Glutamatergic neuron (in vitro differentiated cells): ENCODE measurements at places on chromosomes 16 and 17. TPM values are rescaled to one million over a fixed set of nuclear protein-coding genes. Genes with fewer than 3 reads are reported as not detected.

- no peaks in the 10 kb centered on the region for H3K36me3 ChIP-seq
- peaks cover 10% of the 10 kb centered on the region for H3K4me1 ChIP-seq
- no peak overlapping the region for H3K4me3 ChIP-seq
- H3K27me3 ChIP-seq: peaks cover 3% of the 10 kb centered on the region
- no peak for DNase-seq
Measured at GRCh38 chr16:62760398-62760797, 724.2 kb upstream of the CDH8 start.

DNA sequence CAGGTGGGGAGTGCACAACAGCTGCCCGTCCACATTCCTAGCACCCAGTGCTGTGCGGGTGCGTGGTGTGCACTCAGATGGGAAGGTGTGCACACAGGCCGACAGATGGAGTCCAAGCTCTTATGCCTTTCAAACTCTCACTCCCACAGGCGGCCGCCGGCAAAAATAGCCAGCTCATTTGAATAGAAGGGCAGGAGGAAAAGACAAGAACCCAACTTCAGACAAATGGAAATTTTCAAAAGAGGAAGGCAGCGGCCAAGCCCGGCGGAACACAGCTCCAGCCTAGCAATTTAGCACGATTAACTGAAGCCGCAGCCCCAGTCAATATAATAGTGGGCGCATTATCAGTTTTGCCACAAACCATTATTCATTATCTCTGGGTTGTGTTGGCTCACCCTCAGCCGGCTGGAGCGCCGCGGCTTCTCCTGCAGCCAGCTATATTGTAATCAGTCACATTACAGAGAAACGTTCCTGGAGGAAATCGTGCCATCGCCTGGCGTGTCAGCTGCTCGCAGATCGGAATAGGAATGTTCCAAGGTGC is 103.9 kb upstream of the SEC14L1 start:
- peaks cover 2% of the 10 kb centered on the region for H3K36me3 ChIP-seq
- DNase-seq: peak; percentile 58
- peaks cover 20% of the 10 kb centered on the region for H3K4me1 ChIP-seq
- peaks cover 12% of the 10 kb centered on the region for H3K27me3 ChIP-seq

GRCh38 chr17:27402943-27403342 is 53.3 kb upstream of the KSR1 start:
- no peak for DNase-seq
- no peaks in the 10 kb centered on the region for H3K4me1 ChIP-seq
- no peaks in the 10 kb centered on the region for H3K36me3 ChIP-seq
- peaks cover 2% of the 10 kb centered on the region for H3K27me3 ChIP-seq

DNA sequence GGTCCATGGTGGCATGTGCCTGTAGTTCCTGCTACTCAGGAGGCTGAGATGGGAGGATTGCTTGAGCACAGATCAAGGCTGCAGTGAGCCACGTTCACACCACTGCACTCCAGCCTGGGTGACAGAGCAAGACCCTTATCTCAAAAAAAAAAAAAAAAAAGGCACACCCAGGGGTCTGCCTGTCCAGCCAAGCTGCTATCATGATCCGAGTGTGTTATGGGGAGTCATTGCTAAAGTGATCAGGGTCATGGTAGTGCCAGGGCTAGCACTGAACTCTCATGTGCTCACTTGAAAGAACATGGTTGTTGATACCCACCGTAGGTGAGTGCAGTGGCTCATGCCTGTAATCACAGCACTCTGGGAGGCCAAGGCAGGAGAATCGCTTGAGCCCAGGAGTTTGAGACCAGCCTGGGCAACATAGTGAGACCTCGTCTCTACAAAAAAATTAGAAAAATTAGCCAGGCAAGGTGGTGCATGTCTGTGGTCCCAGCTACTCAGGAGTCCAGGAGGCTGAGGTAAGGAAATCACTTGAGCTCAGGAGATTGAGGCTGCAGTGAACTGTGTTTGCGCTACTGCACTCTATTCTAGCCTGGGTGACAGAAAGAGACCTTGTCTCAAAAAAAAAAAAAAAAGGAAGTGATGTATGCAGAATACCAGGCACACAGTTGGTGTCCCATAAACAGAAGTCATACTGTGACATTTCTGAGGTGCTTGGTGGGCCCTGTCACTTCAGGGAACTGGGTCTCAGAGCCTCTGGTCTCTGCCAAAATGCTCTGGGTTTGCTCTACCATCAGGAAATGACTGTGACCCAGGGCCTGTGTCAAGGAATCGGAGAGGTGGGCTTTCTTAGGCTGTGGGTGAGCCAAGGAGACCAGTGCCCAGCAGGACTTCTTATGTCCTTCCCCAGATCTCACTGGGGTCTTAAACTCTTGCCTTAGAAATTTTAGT is 2.2 kb downstream of the PRM1 start:
- no peak for DNase-seq
- no peak overlapping the region for H3K4me3 ChIP-seq
- H3K27me3 ChIP-seq: peaks cover 4% of the 10 kb centered on the region
- no peaks in the 10 kb centered on the region for H3K36me3 ChIP-seq

DNA sequence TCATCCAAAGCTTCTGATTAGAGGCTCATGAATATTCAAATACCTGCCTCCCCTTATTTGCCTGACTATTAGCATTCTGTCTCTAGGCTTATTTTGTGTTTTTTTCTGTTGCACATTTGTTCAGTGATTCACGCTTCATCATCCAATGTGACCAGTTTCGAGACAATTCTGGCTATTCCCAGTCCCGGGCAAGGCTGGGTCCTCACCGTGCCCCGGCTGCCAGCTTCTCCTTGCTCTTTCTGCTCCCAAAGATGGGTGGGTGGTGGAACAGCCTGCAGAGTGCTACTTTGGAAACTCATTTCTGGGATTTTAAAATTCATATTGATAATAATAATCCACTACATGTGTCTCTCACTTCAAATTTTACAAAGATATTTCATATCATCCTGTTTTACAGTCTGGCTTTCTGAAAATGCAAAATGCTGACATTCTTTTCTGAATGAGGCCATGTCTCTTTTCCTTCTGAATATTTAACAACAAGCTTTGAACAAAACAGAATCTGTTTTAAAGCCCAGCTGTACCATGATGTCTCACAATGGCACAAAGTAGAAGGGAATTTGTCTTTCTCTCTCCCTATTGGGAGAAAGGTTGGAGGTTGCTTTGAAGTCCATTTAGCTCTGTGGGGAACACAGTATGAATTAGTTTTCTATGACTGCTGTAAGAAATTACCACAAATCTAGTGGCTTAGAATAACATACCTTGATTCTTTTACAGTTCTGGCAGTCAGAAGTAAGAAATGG is 116.9 kb upstream of the CDH13 start:
- H3K27me3 ChIP-seq: peaks cover 2% of the 10 kb centered on the region
- peaks cover 8% of the 10 kb centered on the region for H3K36me3 ChIP-seq
- no peak for DNase-seq
- no peak overlapping the region for H3K4me3 ChIP-seq
- H3K4me1 ChIP-seq: peaks cover 3% of the 10 kb centered on the region
- no peak overlapping the region for H3K27ac ChIP-seq

GRCh38 chr17:28702026-28702751 is 9.5 kb downstream of the PROCA1 start:
- peaks cover 1% of the 10 kb centered on the region for H3K4me1 ChIP-seq
- H3K27me3 ChIP-seq: peaks cover 15% of the 10 kb centered on the region
- H3K4me3 ChIP-seq: no peak overlapping the region

DNA sequence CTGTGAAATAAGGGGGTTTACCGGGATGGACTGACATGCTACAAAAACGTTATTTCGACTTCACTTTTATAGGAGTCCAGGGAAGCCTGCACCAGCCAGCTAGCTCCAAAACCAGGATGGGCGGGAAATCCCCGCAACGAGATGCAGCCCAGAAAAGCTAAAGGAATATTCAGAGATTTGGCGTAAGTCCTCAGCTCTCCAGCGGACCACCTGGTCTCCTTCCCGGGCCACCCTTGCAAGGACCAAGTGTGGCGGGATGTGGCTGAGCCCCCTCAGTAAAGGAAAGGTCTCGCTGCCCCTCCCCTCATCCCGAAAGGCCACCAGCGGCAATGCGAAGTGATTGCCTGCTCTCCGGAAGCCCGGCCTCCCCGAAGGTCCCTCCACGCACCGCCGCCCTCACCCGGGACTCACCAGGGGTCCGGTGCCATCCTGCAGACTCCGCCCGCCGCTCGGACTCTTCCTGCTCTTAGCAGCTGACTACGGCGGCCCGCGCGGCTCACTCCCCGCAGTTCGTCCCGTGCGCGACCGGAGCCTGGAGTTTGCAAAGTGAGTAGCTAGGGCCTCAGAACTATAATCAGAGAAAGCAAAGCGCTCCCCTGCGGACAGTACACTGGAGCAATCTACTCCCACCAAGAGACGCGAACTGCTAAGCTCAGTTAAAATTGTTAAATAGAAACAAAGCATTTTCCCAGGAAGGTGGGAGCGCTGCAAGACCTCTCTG is at the start of gene STX8:
Gene STX8 (minus strand): TSS at position 440 of the 721 bp plus-strand sequence. CDS start 12 bp downstream, at position 428.
- peak; percentile 96 for DNase-seq
- peaks cover 2% of the 10 kb centered on the region for H3K27me3 ChIP-seq
- peak within 1 kb of the TSS; percentile 100 for H3K4me3 ChIP-seq
- no peaks in the 10 kb centered on the region for H3K36me3 ChIP-seq
- H3K4me1 ChIP-seq: peaks cover 5% of the 10 kb centered on the region

DNA sequence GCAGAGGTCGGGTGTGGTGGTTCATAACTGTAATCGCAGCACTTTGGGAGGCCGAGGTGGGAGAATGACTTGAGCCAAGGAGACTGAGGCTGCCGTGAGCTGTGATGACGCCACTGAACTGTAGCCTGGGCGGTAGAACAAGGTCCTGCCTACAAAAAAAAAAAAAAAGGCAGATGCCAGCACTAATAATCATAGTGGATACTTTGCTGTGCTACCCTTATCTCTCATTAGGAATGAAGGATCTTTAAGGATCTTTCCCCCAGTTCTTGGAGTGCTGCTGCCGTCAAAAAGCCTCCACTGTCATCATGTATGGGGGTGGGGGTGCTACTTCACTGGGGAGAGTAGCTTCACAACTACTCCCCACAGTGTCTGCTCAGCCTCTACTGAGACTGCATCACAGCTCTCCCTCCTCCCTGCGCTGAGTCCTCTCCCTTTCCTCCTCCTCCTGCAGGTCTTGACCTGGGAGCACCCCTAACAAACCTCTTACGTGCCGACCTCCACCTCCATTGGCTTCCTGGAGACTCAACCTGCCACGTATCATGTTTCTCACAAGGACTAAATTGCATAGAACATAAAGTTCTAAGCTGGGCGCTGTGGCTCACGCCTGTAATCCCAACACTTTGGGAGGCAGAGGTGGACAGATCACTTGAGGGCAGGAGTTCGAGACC is 24.4 kb upstream of the ST6GALNAC1 start:
- H3K27me3 ChIP-seq: peaks cover 4% of the 10 kb centered on the region
- H3K27ac ChIP-seq: no peak overlapping the region
- no peak overlapping the region for H3K4me3 ChIP-seq
- no peak for DNase-seq

- H3K4me3 ChIP-seq: no peak overlapping the region
- no peaks in the 10 kb centered on the region for H3K27me3 ChIP-seq
- peaks cover 9% of the 10 kb centered on the region for H3K4me1 ChIP-seq
- no peak overlapping the region for H3K27ac ChIP-seq
- DNase-seq: no peak
Measured at GRCh38 chr17:43175213-43176118, 4.5 kb downstream of the NBR1 start.

DNA sequence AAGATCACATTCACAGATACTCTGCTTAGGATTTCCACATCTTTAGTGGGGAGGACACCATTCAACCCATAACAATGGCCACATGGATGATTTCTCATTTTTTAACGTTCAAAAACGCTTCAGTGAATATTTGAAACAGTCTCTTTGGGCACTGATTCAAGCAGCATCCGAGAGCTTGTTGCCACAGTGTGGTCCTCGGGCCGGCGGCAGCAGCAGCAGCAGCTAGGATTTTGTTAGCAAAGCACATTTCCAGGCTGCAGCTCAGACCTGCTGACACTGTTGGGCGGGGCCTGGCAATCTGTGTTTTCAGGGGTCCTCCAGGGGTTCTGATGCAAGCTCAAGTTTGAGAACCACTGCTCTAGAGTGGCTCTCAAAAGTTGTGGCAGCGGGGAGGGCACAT is 27.9 kb upstream of the CMIP start:
- H3K4me3 ChIP-seq: no peak overlapping the region
- peaks cover 5% of the 10 kb centered on the region for H3K36me3 ChIP-seq
- H3K27ac ChIP-seq: no peak overlapping the region
- H3K4me1 ChIP-seq: peaks cover 11% of the 10 kb centered on the region

Gene ZFHX3
- 6.8 TPM for total RNA-seq

Gene SEPTIN1
- total RNA-seq: 2.9 TPM

Gene SLC4A1
- total RNA-seq: not detected

Gene C17orf50
- total RNA-seq: not detected
